ENCODE measurements at places on chromosomes 11 and 22. TPM values are rescaled to one million over a fixed set of nuclear protein-coding genes. Genes with fewer than 3 reads are reported as not detected.

MAFF gene
- 126 TPM for total RNA-seq

MGAT3 gene
- 1.9 TPM for total RNA-seq

CRYBB2 gene
- not detected for total RNA-seq

FAM181B gene
- 0.33 TPM for total RNA-seq

ZNF195 gene
- 16.5 TPM for total RNA-seq

SYCE3 gene
- total RNA-seq, result not detected

- H3K36me3 ChIP-seq, result no peaks in the 10 kb centered on the region
- H3K27me3 ChIP-seq, result no peaks in the 10 kb centered on the region
- H3K4me3 ChIP-seq, result no peak overlapping the region
- no peaks in the 10 kb centered on the region for H3K4me1 ChIP-seq
- peak overlapping the region; percentile 43 for H3K27ac ChIP-seq
- DNase-seq, result no peak
Observed at GRCh38 chr11:124898263-124898680, 607 bp upstream of the ROBO4 start.

GRCh38 chr11:12273618-12273995 lies 103.8 kb upstream of the PARVA start:
- H3K27ac ChIP-seq, result no peak overlapping the region
- peak; percentile 10 for DNase-seq
- no peak overlapping the region for H3K4me3 ChIP-seq
- no peaks in the 10 kb centered on the region for H3K4me1 ChIP-seq
- H3K36me3 ChIP-seq, result no peaks in the 10 kb centered on the region

GRCh38 chr11:72730737-72731136 lies 21.5 kb downstream of the ARAP1 start:
- H3K27me3 ChIP-seq, result no peaks in the 10 kb centered on the region
- DNase-seq, result no peak
- H3K4me3 ChIP-seq, result no peak overlapping the region
- H3K36me3 ChIP-seq, result no peaks in the 10 kb centered on the region
- H3K27ac ChIP-seq, result no peak overlapping the region
- H3K4me1 ChIP-seq, result no peaks in the 10 kb centered on the region

- no peaks in the 10 kb centered on the region for H3K4me1 ChIP-seq
- no peak overlapping the region for H3K4me3 ChIP-seq
- no peak for DNase-seq
- no peaks in the 10 kb centered on the region for H3K27me3 ChIP-seq
- no peaks in the 10 kb centered on the region for H3K36me3 ChIP-seq
- no peak overlapping the region for H3K27ac ChIP-seq
Observed at GRCh38 chr22:37232140-37232998, 11.7 kb downstream of the RAC2 start.

DNA sequence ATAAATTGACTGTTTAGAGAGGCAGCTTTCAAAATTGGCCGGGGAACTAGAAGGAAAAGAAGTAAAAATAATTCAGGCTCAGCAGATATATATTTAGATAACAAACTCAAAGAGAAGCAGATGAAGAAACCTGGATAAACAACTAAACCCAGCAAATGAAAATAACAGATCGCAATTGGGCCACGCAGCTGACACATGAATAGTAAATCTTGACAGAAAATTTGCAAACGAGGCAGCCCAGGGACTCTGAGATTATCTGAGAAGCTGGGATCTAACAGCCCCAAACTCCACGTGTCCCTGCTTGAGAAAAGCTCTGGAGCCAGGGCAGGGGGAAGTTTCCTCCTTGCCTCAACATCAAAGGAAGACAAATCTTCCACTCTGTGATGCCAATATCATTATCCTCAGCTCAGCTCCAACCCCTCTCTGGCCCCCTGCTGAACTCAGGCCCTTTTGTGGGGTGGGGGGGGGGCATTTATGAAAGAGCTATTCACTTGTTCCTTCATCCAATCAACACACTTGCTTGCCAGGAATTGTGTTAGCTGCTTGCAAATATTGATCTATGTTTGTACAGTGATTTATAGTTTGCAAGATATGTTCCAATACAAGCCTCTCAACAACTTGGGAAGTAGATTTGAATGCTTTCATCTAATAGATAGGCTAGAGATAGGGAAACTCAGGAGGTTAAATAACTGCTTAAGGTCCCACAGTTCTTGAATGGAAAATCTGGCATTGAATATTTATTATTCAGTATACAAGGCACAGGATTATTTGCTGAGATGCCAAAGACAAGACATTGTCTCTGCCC lies 72.5 kb upstream of the C11orf87 start:
- no peaks in the 10 kb centered on the region for H3K4me1 ChIP-seq
- H3K27ac ChIP-seq, result no peak overlapping the region
- H3K4me3 ChIP-seq, result no peak overlapping the region
- no peaks in the 10 kb centered on the region for H3K27me3 ChIP-seq

DNA sequence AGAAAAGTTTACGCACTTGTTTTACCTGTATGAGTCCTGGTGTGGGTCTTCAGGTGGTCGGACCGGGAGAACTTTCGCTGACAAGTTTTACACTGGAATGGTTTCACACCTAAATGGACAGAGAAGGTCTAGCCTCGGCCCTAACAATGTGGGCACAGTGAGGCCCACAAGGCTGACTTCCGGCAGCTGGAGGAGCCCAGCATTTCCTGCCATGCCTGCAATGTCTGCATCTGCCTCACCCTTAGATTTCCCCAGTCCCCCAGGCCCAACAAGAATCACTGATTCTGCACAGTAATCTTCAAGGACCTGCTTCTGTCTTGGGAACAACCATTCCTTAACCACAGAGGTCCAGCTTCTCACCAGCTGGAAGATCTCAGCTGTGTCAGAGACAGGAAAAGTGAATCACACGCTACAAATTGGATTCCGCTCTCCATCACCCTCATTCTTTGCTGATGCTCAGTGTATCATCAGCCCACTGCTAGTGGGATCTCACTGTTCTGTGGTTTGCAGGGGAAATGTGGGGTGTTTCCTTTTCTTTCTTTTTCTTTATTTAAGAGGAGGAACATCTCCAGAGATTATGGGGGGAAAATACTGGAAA lies 43.3 kb downstream of the WT1 start:
- H3K4me3 ChIP-seq, result no peak overlapping the region
- H3K27ac ChIP-seq, result no peak overlapping the region
- H3K36me3 ChIP-seq, result no peaks in the 10 kb centered on the region
- H3K4me1 ChIP-seq, result no peaks in the 10 kb centered on the region

DNA sequence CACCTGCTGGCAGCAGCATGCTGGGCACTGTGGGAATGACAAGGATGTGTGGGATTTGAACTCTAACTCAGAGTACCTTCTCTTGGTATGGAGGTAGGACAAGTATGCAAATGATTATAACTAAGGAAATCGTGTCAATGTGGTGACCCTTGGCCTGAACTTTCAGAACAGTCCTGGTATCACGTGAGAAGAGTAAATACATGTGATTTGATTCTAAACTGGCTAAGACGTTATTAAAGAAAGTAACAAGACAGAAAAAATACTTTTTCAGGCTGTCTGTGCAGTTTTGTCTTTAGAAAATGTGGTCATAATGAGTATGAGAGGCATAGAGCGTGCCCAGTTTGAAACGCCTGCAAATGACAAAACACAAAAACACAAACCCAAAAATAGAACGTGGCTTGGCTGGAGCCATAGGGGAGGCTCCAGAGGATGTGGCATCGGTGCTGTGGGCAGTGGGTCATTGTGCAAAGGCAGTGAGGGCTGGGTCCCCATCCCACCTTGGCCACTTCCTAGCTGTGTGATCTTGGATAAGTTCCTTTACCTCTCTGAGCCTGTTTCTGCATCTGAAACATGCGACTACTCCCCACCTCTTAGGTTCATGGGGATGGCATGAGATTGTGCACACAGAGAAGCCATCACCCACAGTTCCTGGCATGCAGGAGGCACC lies 18.4 kb upstream of the IL2RB start:
- H3K4me1 ChIP-seq, result no peaks in the 10 kb centered on the region
- H3K4me3 ChIP-seq, result no peak overlapping the region
- H3K36me3 ChIP-seq, result no peaks in the 10 kb centered on the region

- H3K4me1 ChIP-seq, result no peaks in the 10 kb centered on the region
- H3K27me3 ChIP-seq, result no peaks in the 10 kb centered on the region
- no peak overlapping the region for H3K4me3 ChIP-seq
- no peak for DNase-seq
- H3K27ac ChIP-seq, result no peak overlapping the region
Observed at GRCh38 chr11:12260731-12261521, 116.4 kb upstream of the PARVA start.

GRCh38 chr11:22807391-22807790 lies 22.2 kb downstream of the SVIP start:
- H3K27me3 ChIP-seq, result no peaks in the 10 kb centered on the region
- no peak overlapping the region for H3K4me3 ChIP-seq
- H3K4me1 ChIP-seq, result no peaks in the 10 kb centered on the region
- H3K27ac ChIP-seq, result no peak overlapping the region
- H3K36me3 ChIP-seq, result peaks cover 3% of the 10 kb centered on the region

- H3K27me3 ChIP-seq, result no peaks in the 10 kb centered on the region
- H3K36me3 ChIP-seq, result no peaks in the 10 kb centered on the region
- peaks cover 3% of the 10 kb centered on the region for H3K4me1 ChIP-seq
- peak overlapping the region; percentile 23 for H3K4me3 ChIP-seq
- DNase-seq, result peak; percentile 48
- H3K27ac ChIP-seq, result peak overlapping the region; percentile 62
Observed at GRCh38 chr11:12841946-12842630, 167.0 kb upstream of the RASSF10 start.

DNA sequence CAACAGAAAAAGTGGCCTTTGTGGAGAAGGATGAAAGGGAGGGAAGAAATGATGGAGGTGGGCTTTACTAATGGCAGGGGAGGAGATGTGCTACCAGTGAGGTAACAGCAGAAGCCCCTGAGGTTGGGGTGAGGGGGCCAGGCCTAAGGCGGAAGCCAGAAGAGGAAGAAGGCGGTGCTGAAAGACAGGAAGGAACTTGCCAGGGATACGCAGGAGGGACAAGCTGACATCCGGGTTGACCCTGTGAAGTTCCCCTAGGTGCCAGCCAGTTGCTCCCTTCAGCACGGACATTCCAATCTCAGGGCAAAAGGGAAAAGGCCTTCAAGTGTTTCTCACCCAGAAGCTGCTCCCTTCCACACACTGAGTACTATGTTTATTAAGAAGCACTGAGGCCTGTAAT lies 2.3 kb upstream of the TIRAP start:
- DNase-seq, result no peak
- no peak overlapping the region for H3K4me3 ChIP-seq
- no peaks in the 10 kb centered on the region for H3K27me3 ChIP-seq
- H3K36me3 ChIP-seq, result no peaks in the 10 kb centered on the region
- H3K27ac ChIP-seq, result no peak overlapping the region

GRCh38 chr22:44664149-44664548 lies 37.9 kb upstream of the PRR5 start:
- H3K36me3 ChIP-seq, result no peaks in the 10 kb centered on the region
- H3K4me3 ChIP-seq, result no peak overlapping the region
- peak overlapping the region; percentile 75 for H3K27ac ChIP-seq
- H3K4me1 ChIP-seq, result no peaks in the 10 kb centered on the region

DNA sequence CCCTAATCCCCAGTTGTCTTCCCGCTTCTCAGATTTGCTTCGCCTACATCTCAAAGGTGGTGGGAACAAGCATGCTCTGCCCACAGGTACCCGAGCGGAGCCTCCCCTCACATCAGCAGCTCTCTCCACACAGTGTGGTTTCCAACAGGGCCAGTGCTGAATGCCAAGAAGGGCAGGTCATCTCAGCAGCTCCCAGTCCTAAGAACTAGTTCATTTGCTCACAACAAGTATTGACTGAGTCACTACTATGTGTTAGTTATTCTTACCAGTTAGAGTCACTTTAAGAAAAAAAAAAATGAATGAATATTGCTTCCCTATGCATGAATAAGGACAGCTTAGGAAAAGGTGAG lies 66.2 kb downstream of the THAP12 start:
- no peak for DNase-seq
- no peaks in the 10 kb centered on the region for H3K36me3 ChIP-seq
- H3K27ac ChIP-seq, result no peak overlapping the region
- H3K4me1 ChIP-seq, result no peaks in the 10 kb centered on the region
- H3K4me3 ChIP-seq, result no peak overlapping the region

DNA sequence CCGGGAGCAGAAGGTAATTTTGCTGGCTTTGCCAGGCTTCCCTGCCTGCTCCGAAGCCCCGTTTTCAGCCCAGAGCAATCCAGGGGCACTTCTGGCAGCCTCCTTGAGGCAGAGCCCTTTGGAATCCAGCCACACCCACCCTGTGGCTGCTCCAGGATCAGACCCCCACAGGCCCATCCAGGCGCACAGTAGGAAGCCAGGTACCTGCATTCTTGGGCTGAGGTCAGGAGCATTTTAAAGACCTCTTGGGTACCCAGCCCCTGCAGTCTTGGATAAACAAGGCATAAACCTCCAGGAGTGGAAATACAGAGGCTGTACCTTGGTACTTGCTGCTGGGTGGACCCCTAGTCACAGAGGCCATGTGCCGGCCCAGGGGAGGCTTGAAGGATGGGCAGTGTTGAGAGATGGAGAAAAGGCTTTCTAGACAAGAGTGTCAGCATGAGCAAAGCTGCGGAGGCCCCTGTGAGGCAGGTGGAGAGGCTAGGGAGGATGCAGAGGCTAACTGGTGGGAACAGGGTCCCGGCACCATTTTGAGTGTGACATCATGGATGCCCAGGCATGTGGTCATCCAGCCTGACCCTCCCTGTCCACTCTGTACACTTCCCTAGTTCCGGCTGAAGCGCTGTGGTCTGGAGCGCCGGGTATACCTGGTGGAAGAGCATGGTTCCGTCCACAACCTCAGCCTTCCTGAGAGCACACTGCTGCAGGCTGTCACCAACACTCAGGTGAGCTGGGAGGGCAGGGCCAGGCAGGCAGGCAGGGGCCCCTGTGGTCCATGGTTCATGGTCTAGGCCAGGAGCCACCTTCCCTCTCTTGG lies 3.9 kb downstream of the MUS81 start:
- no peak overlapping the region for H3K4me3 ChIP-seq
- no peaks in the 10 kb centered on the region for H3K27me3 ChIP-seq
- H3K36me3 ChIP-seq, result peaks cover 5% of the 10 kb centered on the region
- DNase-seq, result no peak
- no peak overlapping the region for H3K27ac ChIP-seq
- H3K4me1 ChIP-seq, result peaks cover 7% of the 10 kb centered on the region

GRCh38 chr11:100013011-100013410 lies 674.1 kb upstream of the ARHGAP42 start:
- no peak for DNase-seq
- H3K4me1 ChIP-seq, result no peaks in the 10 kb centered on the region
- H3K27me3 ChIP-seq, result no peaks in the 10 kb centered on the region
- H3K27ac ChIP-seq, result no peak overlapping the region

DNA sequence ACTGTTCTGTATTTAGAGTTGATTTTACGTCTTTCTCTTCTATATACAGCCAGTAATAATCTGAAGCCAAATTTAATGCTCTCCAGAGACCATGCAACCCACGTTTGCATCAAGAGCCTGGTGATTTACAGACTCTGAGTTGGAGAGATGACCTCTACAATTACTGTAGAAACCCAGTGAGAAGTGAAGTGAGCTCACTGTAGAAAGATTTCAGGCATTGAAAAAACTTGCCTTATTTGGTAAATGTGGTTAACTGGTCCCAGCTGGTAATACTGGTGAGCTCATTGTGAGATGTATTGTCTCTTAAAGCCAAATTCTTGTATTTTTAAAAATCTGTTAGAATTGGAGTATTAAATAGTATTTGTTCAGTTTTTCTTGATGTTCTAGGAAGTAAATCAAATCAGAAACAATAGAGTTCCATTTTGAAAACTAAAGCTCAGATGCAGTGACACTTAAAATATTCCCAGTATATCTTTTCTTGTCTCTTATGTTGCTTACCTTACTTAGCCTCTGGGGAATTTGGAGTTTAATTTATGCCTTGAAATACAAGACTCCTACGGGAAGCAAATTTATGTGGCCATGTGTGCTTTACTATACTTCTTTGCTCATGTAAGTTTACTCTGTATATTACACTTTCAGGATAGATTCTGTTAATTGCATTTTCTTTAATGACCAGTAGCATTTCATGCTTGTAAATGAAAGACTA lies 189.9 kb downstream of the ARHGAP42 start:
- H3K27me3 ChIP-seq, result no peaks in the 10 kb centered on the region
- H3K36me3 ChIP-seq, result no peaks in the 10 kb centered on the region
- no peak for DNase-seq
- H3K27ac ChIP-seq, result peak overlapping the region; percentile 73
- no peaks in the 10 kb centered on the region for H3K4me1 ChIP-seq
- H3K4me3 ChIP-seq, result no peak overlapping the region
